ENCODE measurements at places on chromosomes 6 and 20.

DNA sequence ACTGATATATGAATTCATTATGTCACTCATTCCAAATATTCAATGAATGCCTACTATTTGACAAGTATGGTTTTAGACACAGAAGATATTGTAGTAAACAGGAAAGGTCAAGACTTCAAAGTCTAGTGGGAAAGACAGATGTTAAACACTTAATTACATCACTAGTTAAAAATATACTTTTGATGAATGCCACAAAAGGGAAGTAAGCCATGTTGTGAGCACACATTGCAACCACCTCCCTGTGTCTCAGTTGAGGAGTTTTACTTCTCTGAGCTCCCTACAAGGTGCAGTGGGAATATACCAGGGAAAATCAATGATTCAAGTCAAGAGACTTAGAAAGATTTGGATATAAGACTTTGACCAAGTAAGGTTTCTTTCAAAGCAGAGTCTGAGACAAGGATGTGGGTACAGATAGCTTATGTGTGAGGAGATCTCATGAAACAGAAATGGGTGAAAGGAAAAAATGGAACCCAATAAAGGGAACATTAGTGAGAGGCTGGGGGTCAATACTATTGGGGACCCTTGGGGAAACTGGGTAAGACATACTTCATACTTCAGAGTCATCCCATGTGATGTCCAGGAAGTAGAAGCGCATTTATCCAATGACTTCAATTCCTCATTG is 503.7 kb downstream of the KIF16B start:
- no peak for DNase-seq

- no peak for DNase-seq
Measured at GRCh38 chr20:20089018-20089417, 36.7 kb downstream of the CFAP61 start.

DNA sequence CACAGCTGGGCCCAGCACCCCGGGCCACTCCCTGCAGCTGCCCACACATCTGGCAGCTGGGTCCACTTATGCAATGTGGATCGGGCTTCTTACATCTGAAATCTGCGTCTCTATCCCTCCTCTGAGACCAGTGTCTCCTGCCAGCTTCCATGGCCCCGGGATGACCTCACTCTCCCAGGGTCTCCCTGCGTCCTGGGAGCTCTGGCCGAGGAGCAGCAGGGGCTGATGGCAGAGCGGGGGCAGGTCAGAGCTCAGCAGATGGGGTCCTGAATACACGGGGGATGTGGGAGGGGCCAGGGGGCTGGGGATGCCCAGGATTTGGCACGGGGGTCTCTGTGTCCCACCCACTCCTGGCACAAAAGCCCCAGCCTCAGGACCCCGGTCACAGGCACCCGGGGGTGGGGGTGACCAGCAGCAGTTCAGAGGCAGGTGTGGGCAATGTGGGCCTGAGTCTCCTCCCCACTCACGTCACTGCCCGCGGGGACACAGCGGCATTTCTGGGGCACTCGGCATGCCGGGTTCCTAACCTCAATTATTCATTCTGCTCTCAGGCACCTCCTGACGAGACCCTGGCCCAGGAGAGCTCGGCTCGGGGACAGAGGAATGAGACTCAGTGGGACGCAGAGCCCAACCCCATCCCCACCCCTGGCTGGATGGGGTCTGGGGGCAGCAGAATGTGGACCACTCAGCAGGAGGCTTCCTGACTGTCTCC is 16.4 kb downstream of the CHRNA4 start:
- DNase-seq: no peak

DNA sequence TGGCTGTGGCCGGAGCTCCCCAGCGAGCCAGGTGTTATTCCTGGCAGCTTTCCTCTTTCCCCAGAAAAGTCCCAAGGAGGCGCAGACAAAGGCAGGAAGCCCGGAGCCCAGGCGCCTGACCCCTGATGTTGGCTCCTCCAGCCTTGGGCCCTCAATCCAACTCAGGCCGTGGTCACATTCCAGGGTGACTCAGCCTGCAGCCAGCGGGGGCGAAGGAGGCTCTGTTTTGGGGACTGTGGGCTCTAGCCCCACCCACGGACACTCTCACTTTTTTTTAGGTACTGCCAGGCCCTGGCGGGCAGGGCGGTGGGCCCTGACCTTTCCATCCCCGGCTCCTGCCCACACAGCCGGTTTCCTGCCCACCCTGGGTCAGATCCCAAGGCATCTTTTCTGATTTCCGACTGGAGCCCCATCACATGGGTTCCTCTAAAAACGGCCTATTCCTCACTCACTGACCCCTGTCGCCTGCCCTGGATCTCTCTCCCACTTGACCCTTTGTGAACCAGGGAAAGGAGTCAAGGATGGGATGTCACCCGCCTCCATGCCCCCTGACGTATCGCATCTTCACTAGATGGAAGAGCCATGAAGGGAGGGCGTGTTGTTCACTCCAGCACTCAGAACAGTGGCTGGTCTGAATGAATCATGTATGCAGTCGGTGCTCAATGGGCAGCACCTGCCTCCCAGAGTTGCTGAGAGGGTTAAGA is 5.5 kb downstream of the PTGIS start:
- no peak for DNase-seq

- DNase-seq: no peak
Measured at GRCh38 chr20:62755817-62756724, 40.2 kb upstream of the MRGBP start.

DNA sequence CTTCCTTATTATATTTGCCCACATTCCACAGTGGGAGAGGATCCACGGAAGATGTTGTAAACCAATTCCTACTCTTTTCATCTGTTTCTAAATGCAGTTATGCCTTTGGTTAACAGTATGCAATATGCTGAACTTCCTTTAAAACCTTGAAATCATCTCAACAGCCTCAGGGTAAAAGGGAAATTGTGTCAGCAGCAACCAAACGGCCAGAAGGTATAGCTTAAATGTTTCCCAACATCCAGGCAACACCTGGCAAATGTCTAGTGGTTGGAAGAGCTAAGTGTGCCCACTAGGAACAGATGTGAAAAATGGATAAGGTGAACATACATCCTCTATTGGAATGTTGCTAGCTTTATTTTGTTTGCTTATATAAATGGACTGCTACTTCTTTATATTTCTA is 164.8 kb downstream of the FAXC start:
- DNase-seq: no peak

- peak; percentile 53 for DNase-seq
Measured at GRCh38 chr20:3420211-3420707, 12.8 kb upstream of the DNAAF9 start.

GRCh38 chr6:101069191-101069795 is 188.2 kb upstream of the ASCC3 start:
- DNase-seq: no peak

GRCh38 chr20:32538526-32538939 is 46.6 kb downstream of the NOL4L start:
- DNase-seq: peak; percentile 42

DNA sequence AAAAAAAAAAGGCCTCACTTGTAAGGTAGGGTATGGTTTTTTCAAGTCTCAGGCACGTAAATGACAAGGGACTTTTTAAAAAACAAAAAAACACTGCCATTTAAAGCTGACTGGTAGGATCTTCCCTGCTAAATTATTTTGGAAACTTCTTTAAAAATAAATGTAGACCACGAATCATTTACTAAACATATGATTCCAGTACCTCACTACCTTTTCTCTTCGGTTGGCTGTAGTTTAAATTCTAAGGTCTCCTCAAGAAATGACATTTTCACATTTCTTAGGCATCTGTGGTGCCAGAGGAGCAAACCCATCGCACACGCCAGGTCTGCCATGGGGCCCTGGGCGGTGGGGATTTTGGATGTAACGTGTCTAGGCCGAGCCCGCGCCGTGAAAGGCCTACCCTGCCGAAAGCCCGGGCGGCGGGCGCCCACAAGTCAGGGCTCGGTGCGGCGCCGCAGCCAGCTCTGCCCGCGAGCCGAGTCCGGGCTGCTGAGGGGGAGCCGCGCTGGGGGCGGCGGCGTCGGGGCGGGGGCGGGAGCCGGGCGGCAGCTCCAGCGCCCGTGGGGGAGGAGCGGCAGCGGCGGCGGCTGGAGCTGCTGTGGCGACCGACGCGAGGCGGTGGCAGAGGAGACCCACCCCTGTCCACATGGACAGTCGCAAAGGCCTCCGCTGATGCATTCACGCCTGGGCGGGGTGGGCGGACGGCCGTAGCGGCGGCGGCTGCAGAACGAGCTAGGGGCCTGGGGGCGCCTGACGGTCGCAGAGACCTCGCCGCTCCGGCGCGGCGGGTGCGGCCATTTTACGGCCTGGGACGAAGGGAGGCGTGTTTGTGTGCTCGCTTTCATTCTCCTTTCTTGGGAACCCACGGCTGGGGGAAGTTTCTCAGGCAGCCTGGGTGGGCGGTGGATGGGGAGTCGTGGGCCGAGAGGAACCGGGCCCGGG is at the start of gene SENP6:
Gene SENP6 (plus strand): TSS at position 577 of the 942 bp plus-strand sequence. CDS start 645 bp downstream, outside the sequence.
- peak; percentile 67 for DNase-seq

- peak; percentile 12 for DNase-seq
Measured at GRCh38 chr20:24109008-24109407, 120.4 kb upstream of the GGTLC1 start.

GRCh38 chr6:41077536-41077935 is 4.8 kb downstream of the NFYA start:
- no peak for DNase-seq

DNA sequence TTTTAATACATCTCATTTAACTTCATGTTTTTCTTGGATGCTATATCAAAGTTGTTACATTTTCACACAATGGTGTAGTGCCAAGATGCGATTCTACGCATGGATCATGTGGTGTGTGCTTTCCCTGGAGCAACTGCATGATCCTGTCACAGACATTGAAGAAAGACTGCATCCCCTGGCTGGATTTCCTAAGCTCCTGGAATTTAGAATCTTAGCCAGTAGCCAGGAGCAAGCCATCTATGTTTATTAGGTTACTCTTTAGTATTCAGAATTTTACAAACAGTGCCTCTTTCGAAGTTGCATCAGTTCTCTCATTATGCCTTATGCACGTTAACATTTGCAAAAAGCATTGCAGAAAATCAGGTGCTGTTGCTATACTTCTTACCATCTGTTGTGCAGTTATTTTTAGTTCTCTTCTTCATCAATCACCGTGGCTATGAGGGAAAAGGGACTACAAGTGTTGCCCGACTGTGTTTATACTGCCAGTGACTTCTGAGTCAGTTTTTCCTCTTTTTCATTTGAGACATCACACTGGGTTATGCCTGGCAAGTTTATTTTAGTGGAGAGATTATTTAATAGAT is 584.2 kb downstream of the BCKDHB start:
- no peak for DNase-seq

GRCh38 chr6:43389730-43390295 is 20.4 kb upstream of the ZNF318 start:
- DNase-seq: no peak

GRCh38 chr6:169215201-169215681 is 38.4 kb downstream of the THBS2 start:
- no peak for DNase-seq

GRCh38 chr6:64281167-64281566 is 645.6 kb downstream of the PHF3 start:
- DNase-seq: no peak

GRCh38 chr20:20366551-20366875 is 1.4 kb upstream of the INSM1 start:
- no peak for DNase-seq

All from stimulated activated CD4-positive, alpha-beta T cell treated with anti-CD3 and anti-CD28 coated beads, Interleukin-4, amount 100 ng/mL, for 24 hours (primary cell).